SK-MEL-5 (cell line): ENCODE measurements at places on chromosomes 16 and 17.

- peak; percentile 54 for DNase-seq
Observed at GRCh38 chr17:60079401-60080243, 901 bp upstream of the HEATR6 start.

- no peak for DNase-seq
Observed at GRCh38 chr17:73404246-73404645, 92.4 kb upstream of the CDC42EP4 start.

GRCh38 chr17:63337579-63337978 lies 108.5 kb downstream of the CYB561 start:
- no peak for DNase-seq

GRCh38 chr16:23423496-23424049 lies 29.4 kb downstream of the COG7 start:
- DNase-seq = peak; percentile 6

GRCh38 chr17:26818736-26819135 lies 475.2 kb upstream of the WSB1 start:
- peak; percentile 23 for DNase-seq

DNA sequence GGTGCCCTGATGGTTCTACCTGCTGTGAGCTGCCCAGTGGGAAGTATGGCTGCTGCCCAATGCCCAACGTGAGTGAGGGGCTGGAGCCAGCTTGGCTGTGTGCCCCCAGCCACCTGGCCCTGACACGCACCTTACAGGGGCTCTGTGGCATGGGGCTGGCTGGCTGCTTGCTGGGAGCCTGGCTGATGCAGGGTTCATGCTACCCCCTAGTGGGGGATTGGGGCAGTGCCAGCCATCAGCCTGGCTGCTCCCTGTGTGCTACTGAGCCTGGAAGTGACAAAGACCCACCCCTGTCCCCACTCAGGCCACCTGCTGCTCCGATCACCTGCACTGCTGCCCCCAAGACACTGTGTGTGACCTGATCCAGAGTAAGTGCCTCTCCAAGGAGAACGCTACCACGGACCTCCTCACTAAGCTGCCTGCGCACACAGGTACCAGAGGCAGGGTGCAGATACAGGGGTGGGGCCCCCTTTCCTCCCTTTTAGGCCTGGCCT lies 5.7 kb downstream of the GRN start:
- peak; percentile 67 for DNase-seq

DNA sequence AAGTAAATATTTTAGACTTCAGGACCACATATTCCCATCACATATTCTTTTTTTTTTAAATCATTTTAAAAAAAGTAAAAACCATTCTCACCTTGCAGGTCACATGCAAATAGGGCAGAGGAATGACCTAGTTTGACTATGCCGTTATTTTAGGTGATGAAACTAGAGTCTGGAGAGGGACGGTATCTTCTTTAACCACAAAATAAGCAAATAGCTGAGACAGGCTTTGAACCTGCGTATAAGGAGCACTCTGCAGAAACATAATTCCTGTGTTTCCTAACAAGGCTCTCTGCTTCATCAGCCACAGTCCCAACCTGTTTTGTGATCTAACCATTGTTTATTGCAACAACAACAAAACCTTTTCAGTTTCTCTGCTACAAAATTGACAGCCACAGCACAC lies 121.5 kb downstream of the PCTP start:
- DNase-seq = no peak

GRCh38 chr16:8961811-8962390 lies 1.8 kb downstream of the USP7 start:
- no peak for DNase-seq

GRCh38 chr16:87100306-87101058 lies 216.7 kb downstream of the C16orf95 start:
- no peak for DNase-seq

DNA sequence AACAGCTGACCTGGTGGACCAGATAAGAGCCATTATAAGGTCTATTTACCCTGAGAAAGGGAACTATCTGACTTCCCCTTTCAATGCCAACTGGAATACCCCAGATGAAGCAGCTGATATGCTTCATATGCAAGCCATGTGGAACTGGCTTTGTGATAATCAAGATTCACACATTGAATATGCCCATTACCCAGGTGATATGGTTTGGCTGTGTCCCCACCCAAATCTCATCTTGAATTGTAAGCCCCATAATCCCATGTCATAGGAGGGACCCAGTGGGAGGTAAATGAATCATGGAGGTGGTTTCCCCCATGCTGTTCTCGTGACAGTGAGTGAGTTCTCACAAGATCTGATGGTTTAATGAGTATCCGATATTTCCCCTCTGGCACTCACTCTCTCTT lies 42.1 kb downstream of the IKZF3 start:
- no peak for DNase-seq

GRCh38 chr16:70429888-70430666 lies 8.8 kb downstream of the ST3GAL2 start:
- no peak for DNase-seq

GRCh38 chr17:74181341-74181740 lies 22.1 kb upstream of the RPL38 start:
- no peak for DNase-seq

GRCh38 chr17:36089339-36089865 lies 541 bp downstream of the CCL3 start:
- no peak for DNase-seq

DNA sequence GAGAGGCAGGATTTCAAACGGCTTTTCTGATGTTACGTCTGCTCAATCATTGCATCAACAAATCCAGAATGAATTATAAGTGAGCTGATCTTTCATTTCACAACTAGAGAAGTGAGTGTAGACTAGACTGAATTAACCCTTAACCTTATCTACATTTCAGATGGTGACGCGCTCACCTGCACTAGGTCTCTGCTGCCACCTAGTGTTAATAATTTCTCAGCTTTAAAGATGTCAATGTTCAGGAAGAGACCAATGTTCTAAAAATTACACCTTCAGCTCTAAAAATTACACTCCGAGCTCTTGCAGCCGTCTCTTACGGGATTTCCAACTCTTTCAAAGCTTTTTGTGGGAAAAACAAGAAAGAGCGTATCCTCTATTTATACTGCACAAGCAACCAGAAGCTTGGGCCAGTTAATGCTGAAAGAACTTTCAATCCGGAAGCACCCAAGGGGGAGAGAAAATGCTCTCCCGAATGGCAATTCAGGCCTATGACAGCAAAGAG lies 88.2 kb upstream of the FA2H start:
- peak; percentile 69 for DNase-seq

GRCh38 chr16:54216268-54216667 lies 70.3 kb downstream of the IRX3 start:
- no peak for DNase-seq

DNA sequence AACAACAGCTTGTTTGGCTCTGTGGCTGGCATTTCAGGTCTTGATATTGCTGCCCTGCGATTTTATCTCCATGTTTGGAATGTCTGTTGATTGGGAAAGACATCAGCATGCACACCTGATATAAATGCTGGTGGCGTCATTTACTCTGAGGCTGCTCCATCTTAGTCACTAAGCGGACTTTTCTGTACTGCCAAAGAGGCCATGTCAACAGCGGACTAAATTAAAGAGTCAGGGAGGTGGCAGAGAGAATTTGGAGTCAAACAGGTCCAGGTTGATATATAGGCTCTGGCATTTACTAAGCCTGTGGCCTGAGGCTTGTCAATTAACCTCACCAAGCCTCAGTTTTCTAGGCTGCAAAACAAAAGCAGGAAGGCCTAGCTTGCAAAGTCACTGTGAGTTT lies 6.2 kb downstream of the RBFOX1 start:
- DNase-seq = no peak

DNA sequence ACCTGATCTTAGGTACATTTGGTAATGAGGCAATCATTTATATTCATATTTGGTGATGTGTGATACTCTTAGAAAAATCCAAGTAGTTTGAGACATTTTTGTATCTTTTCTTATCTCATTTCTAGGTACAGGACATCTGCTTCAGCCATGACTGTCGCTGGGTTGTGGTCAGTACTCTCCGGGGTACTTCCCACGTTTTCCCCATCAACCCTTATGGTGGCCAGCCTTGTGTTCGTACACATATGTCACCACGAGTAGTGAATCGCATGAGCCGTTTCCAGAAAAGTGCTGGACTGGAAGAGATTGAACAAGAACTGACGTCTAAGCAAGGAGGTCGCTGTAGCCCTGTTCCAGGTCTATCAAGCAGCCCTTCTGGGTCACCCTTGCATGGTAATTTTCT lies 312.2 kb downstream of the BCAS3 start:
- DNase-seq = no peak

DNA sequence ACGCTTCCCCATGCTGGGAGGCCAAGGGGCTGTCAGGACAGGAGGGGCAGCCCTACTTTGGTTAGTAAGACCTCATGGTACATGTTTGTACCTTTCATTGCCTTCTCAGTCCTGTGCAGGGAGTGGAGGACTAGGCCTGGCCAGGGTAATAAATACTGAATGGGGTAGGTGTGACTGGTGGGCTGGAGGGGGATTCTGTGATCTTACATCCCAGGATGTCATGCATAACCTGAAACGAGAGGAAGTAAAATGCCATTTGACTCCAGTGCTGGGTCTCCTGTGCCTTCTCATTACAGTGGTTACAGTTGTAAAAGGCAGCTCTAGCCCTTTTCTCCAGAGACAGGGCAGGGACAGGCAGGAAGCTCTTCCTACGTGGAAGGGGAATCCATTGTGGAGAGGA lies 138.2 kb downstream of the AATF start:
- no peak for DNase-seq

DNA sequence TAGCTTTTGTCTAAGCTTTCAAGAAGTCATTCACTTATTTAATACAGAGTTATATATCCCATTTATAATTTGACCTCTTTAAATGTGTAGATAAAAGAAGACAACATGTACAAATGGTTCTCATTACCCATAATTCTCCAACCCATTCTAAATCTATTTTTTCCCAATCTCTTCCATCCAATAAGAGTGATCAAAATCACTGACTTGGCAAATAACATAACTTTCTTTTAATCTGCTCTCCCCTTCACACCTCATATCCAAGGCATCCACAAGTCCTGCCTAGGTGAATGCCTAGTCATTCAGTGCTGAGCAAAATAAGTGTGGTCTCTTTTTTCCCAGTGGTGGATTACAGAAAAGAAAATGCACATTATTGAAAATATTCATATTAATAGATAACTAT lies 1231.1 kb downstream of the CDH11 start:
- DNase-seq = no peak

DNA sequence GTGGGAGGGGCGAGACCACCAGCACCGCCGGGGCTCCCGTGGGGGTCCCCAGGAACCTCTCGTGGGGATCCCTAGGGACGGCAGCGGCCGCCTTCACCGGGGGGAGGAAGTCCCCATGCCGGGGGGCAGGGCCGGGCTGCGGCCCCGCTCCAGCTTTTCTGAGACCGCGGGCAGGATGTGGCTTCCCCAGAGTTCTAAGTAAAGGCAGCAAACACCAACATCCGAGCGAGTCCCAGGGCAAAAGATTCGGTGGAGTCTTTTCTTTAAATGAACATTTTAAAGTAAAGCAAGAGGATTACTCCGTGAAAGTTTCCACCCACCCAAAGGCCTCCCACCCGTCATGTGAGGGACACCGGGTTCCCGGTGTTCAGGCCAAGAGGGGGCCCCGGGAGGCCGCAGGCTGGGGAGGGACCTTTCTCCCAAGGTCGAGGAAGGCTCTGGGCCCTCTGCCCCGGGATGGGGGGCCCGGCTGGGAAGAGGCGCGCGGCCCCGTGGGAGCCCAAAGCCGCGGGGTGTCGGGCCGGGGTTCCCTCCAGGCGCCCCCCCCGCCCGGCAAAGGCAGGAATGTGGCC lies 137.2 kb upstream of the RPH3AL start:
- DNase-seq = peak; percentile 42

DNA sequence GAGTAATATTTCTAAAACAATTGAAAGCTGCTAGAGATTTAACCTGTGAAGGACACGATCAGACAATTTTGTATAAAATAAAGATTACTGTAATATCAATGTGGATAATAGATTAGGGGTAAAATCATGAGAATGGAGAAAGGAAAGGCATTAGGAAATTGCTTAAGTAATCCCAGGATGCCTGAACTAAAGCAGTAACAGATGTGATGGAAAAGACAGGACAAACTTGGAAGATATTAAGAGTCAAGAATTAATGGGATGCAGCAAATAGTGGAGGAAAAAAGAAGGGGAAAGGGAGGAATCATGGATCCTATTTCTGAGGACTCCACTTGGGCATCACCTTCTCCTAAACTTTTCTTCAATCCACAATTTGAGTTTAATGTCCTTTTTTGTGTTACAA lies 437.1 kb upstream of the PMFBP1 start:
- DNase-seq = no peak

DNA sequence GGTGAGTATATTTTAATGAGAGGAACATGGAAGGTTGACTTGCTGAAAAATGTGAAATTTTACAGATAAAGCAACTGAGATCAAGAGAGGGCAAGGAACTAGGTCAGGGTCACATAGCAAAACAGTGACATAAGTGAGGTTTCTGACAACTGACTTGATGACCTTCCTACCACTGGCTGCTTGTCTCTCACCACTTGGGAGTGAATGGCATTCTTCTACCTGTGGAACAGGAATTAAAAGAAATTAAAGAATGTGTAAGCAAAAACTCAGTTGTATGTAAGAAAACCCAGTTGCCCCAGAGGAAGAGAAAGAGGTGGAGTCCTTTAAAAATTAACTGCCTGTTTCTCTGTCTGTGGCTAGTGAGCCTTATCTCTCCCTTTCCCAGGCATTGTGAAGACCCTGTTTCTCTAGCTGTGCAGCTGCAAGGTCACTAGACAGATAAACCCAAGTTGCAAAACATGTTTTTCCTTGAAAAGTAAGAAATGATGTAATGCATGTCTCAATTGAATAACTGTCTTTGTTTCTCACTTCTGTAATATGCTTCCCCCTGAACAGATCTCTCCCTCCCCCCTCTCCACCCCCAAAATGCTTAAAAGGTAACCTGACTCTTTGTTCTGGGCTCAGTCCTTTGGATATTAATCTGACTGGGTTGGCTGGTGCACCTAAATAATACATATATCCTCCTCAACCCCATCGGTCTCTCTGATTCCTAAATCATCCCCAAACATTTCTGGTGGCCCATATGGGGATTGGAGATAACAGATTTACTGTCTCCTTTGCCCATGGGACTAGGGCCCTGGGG lies 23.4 kb downstream of the ACSM1 start:
- peak; percentile 24 for DNase-seq

- no peak for DNase-seq
Observed at GRCh38 chr17:48095611-48096010, 5.7 kb downstream of the CBX1 start.

DNA sequence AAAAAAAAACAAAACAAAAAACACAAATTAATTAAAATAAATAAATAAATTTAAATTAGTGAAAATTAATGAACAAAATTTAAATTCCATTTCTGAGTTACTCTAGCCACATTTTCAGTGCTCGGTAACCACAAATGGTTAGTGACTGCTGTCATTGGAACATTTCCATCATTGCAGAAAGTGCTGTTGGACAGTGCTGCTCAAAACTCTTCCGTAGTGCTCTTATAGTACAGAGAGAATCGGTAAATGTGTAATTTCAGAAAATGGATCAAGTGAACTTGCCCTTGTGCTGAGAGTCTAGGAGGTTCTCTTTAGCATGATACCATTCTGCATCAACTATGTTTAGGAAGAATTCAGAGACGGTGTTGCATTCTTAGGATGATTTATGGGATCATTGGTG lies 23.7 kb downstream of the ZNRF1 start:
- no peak for DNase-seq

GRCh38 chr17:41551365-41551764 lies 20.5 kb downstream of the KRT9 start:
- DNase-seq = no peak
